ENCODE measurements at places on chromosomes 7 and 10. TPM values are rescaled to one million over a fixed set of nuclear protein-coding genes. Genes with fewer than 3 reads are reported as not detected.
A peak's percentile ranks its signal among the peaks of the same experiment; 100 is the strongest.

- DNase-seq, result no peak
- no peaks in the 10 kb centered on the region for H3K36me3 ChIP-seq
- H3K27ac ChIP-seq, result no peak overlapping the region
- H3K27me3 ChIP-seq, result no peaks in the 10 kb centered on the region
Observed at GRCh38 chr10:10056961-10057360, 960.7 kb upstream of the CELF2 start.

DNA sequence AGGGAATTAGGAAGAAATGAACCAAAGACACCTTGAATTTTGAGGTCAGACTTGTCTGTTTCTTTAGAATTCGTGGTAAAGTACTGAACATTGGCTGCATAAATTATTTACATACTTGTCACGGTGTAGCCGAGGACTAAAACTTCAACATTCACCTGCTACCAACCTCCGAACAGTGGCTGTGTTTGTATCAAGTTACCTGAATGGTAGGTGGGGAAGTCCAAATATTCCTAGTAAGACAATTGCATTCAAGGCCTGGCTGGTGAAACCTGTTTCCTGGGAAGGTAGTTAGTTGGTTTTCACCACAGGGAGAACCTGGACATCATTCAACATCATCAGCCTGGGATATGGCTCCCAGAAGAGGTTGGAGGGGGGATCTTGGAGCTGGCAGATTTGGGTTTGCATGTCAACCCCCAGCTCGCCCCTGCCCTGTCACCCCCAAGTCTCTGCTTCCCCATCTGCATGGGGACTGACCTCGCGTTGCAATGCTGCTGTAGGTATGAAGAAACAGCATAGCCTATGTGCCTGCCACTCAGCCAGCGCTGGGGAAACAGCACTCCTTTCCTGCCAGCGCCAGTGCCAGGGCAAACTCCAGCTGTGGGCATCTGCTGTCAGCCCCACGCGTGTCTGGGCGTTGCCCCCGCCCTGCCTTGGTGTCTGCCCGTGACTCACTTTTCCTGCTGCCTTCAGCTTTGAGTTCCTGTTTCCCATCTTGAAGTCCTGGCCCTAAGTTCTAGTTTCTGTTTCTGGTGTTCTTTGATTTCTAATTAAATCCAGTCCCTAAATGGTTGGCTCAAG is 12.7 kb upstream of the LARP4B start:
- no peaks in the 10 kb centered on the region for H3K36me3 ChIP-seq
- peak overlapping the region; percentile 37 for H3K4me3 ChIP-seq
- DNase-seq, result peak; percentile 58
- no peaks in the 10 kb centered on the region for H3K27me3 ChIP-seq
- H3K27ac ChIP-seq, result no peak overlapping the region

- H3K4me1 ChIP-seq, result peaks cover 20% of the 10 kb centered on the region
- no peak for DNase-seq
- no peaks in the 10 kb centered on the region for H3K36me3 ChIP-seq
- no peak overlapping the region for H3K4me3 ChIP-seq
- H3K27me3 ChIP-seq, result no peaks in the 10 kb centered on the region
- H3K27ac ChIP-seq, result peak overlapping the region; percentile 56
Observed at GRCh38 chr10:93413252-93413689, 68.9 kb downstream of the MYOF start.

DNA sequence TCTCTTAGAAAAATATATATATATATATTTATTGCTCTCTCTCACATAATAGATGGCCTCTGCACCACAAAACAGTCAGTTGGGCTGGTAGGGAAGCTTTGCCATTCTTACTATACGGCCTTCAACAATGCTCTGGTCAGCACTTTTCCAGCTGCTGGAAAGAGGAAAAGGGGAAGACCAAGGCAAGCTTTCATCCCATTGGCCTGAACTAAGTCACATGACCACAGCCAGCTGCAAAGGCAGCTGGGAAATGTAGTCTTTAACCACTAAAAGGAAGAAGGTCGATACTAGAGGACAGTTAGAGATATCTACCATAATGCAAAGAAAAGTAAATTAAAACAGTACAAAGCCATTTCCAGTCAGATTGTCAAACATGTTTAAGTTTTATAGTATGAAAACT is 58.4 kb upstream of the MACROH2A2 start:
- no peak overlapping the region for H3K27ac ChIP-seq
- H3K4me3 ChIP-seq, result no peak overlapping the region
- H3K36me3 ChIP-seq, result no peaks in the 10 kb centered on the region
- peak; percentile 18 for DNase-seq
- H3K4me1 ChIP-seq, result no peaks in the 10 kb centered on the region

- no peak overlapping the region for H3K27ac ChIP-seq
- no peaks in the 10 kb centered on the region for H3K36me3 ChIP-seq
- no peak for DNase-seq
- no peaks in the 10 kb centered on the region for H3K4me1 ChIP-seq
- H3K4me3 ChIP-seq, result no peak overlapping the region
- peaks cover 28% of the 10 kb centered on the region for H3K27me3 ChIP-seq
Observed at GRCh38 chr7:127532736-127533135, 52.7 kb downstream of the GCC1 start.

DNA sequence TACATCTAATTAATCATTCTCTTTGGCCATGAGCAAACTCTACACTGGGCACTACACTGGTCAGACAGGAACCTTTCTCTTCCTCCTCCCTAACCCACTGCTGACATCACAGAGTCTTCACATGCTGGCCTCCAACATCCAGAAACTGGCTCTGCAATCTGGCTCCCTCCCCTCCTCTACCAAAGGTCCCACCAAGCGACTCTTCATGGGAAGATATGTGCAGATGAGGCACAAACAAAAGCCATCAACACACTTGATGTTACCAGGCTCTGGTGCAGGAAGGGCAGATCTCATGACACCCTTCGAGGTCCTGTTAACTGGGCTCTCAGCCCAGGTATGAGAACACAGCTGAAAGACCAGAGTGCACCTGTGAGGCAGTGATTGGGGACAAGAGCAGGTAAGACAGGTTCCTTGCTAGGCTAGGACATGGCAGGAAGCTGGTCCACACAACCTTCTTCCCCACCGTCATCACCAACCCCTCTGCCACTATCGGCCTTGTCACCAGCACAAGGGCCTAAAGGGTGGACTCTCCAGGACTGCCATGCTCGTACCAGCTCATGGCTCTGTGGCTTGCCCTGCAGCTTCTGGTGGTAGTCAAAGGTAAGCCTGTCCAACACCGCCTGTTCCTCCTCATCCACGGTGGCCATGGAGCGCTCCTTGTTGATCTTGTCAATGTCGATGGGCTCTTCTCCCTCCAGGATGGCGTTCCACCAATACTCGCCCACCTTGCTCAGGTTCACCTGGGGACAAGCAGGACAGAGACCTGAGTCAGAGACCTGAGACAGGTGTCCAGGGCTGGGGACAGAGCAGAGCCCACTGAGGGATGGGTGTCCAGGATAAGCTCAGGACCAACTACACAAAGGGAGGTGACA is 66.6 kb upstream of the CAMK2B start:
- no peak overlapping the region for H3K4me3 ChIP-seq
- no peak overlapping the region for H3K27ac ChIP-seq
- no peaks in the 10 kb centered on the region for H3K27me3 ChIP-seq
- H3K4me1 ChIP-seq, result no peaks in the 10 kb centered on the region
- H3K36me3 ChIP-seq, result peaks cover 2% of the 10 kb centered on the region
- DNase-seq, result no peak

- no peak for DNase-seq
- no peak overlapping the region for H3K27ac ChIP-seq
- H3K4me3 ChIP-seq, result no peak overlapping the region
- H3K36me3 ChIP-seq, result no peaks in the 10 kb centered on the region
- no peaks in the 10 kb centered on the region for H3K4me1 ChIP-seq
Observed at GRCh38 chr10:57785546-57785945, 482.1 kb downstream of the IPMK start.

GRCh38 chr10:34280599-34281374 is 534.3 kb downstream of the PARD3 start:
- H3K36me3 ChIP-seq, result no peaks in the 10 kb centered on the region
- no peak for DNase-seq
- no peaks in the 10 kb centered on the region for H3K27me3 ChIP-seq
- H3K27ac ChIP-seq, result no peak overlapping the region
- no peak overlapping the region for H3K4me3 ChIP-seq
- H3K4me1 ChIP-seq, result no peaks in the 10 kb centered on the region

DNA sequence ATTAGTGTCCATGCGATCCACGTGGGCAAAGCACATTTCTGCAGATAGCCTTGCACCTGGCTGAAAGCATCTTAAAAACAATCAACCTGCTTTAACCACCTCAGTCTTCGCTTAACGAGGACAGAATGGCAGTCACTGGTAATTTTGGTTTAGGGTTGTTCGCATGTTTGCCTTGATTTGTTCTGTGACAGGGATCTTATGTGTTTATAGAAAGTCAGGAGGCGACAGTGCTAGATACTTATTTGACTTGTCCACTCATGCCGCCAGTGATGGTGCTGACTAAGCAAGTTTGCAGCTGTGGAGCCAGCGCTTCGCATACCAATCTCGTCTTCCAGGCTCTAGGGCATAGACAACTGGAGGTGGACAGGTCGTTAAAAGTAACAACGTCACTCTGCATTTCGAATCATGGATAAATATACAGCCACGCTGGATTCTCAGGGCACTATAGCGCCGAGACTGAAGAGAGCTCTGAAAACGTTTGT is 1.2 kb upstream of the TMEM243 start:
- H3K27me3 ChIP-seq, result peaks cover 4% of the 10 kb centered on the region
- no peak for DNase-seq
- H3K4me1 ChIP-seq, result peaks cover 34% of the 10 kb centered on the region
- peak overlapping the region; percentile 91 for H3K4me3 ChIP-seq
- H3K27ac ChIP-seq, result no peak overlapping the region

- H3K36me3 ChIP-seq, result no peaks in the 10 kb centered on the region
- H3K4me1 ChIP-seq, result no peaks in the 10 kb centered on the region
- no peak overlapping the region for H3K4me3 ChIP-seq
- H3K27me3 ChIP-seq, result no peaks in the 10 kb centered on the region
Observed at GRCh38 chr7:139180700-139181311, 50.2 kb upstream of the UBN2 start.

IFRD1 gene
- polyA plus RNA-seq, result 182 TPM

CNNM2 gene
- 5.9 TPM for polyA plus RNA-seq

LOXL4 gene
- 0.12 TPM for polyA plus RNA-seq

SPDYE18 gene
- polyA plus RNA-seq, result 1.2 TPM

SSMEM1 gene
- polyA plus RNA-seq, result not detected

Measured in B cell (primary cell).